Fibroblast of skin of left biceps (primary cell): ENCODE measurements at places on chromosomes 12 and 14.

DNA sequence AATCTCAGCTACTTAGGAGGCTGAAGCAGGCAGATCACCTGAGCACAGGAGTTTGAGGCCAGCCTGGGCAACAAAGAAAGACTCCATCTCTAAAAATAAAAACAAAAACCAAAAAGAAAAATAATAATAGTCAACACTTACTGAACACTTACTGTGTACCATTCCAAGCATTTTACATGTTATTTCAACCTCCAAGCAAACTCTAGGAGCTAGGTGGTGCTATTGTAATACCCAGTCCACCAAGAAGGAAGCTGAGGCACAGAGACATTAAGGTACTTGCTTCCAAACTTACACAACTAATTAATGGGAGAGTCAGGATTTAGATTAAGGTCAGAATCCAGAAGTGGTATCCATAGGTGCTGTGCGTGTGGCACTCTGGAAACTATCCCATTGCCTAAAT lies 13.7 kb upstream of the OR6J1 start:
- DNase-seq: no peak

DNA sequence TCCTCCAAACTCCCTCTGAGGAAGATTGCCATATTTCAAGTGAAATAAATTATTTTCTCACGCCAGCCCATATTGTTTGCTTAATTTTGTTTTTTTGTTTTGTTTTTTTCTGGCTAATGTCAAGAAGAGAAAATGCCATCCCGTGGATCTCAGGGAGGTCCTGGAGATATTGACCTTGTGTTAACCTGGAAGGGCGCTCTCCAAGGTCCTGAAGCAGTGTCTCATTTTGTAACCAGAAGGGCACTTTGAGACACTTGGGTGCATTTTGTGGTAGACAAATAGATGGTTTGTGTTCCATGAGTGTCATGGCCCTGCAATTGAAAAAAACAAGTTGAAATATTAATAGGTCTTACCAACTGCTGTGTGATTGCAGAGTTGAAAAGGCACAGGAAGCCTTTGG lies 268.9 kb downstream of the SUDS3 start:
- no peak for DNase-seq

DNA sequence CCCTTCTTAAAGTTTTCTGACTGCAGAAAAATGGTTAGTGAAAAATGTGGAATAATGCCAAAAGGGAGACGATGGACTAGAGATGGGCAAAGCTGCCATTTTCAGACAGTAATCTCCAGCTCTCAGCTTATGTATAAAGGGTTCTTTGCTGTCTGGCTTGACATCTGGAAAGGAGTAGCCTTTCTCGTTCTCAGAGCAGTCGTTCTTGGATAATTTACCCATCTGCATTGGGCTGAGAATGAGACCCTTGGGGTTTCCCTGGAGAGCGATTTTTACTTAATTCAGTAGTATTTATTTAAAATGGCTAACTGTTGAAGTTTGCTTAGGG lies 1.2 kb downstream of the NUDT4 start:
- no peak for DNase-seq

GRCh38 chr12:103494051-103494733 lies 1.6 kb downstream of the C12orf42 start:
- DNase-seq: no peak

GRCh38 chr12:50734409-50735263 lies 29.3 kb upstream of the ATF1 start:
- DNase-seq: no peak
